ENCODE measurements at places on chromosomes 1 and 21.

DNA sequence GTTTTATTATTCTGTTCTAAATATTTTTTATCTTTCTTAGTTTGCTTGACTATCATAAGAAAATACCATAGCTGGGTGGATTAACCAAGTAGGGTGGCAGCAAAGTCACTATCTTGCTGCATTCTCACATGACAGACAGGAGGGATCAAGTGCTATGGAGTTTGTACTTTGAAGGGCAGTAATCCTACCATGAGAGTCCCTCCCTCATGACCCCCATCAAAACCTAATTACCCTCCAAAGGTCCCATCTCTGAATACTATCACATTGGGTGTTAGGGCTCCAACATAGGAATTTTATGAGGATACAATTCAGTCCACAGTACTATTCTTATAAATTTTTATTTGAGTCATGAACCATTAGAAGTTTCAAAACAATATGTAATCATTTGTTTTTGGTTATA lies 388.5 kb upstream of the B3GALT2 start:
- no peak for DNase-seq

- DNase-seq, result no peak
Observed at GRCh38 chr1:72601035-72601674, 318.8 kb upstream of the NEGR1 start.

GRCh38 chr1:100882698-100883097 lies 11.9 kb downstream of the EXTL2 start:
- DNase-seq, result no peak

DNA sequence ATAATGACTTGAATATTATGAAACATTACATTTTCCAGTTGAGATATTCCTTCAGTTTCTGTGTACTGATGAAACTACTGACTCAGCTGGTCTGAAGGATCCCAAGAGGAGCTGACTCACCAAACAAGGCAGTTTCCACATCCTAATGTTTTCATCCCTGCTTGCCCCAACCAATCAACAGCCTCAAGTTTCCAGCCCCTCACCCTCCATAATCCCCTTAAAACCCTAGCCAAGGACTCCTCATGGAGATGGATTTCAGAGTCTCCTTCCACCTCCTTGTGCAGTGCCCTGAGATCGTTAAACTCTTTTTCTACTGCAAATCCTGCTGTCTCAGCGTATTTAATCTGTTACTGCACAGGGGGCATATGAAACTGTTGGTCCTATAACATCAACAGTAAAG lies 83.1 kb upstream of the HAO2 start:
- no peak for DNase-seq

- DNase-seq, result no peak
Observed at GRCh38 chr1:39452540-39452939, 38.9 kb upstream of the BMP8A start.
